ENCODE measurements at places on chromosomes 5 and 9.

- DNase-seq, result no peak
Measured at GRCh38 chr5:14721990-14722656, 57.6 kb downstream of the OTULIN start.

GRCh38 chr5:156411-157072 lies 34.8 kb upstream of the LRRC14B start:
- DNase-seq, result no peak

GRCh38 chr9:134503301-134504105 lies 138.1 kb upstream of the COL5A1 start:
- DNase-seq, result no peak

GRCh38 chr9:3993773-3994172 lies 306.1 kb downstream of the GLIS3 start:
- DNase-seq, result no peak

DNA sequence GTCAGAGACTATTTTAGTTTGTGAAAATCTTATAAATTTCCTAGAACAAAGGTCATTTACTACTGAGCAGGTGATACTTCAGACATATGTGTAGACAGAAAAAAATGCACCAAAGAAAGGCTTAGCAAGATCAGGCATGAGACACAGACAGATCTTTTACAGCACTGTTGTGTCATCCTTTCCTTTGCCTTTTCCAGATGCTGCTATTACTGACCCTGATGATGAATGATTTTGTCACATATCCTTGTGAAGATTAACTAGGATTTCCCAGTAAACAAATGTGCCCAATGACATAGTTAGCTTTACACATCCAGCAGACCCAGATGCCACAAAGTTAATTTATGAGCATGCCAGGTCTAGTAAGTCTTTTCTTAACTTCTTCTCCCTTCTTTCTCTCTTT lies 68.2 kb downstream of the DMRTA1 start:
- DNase-seq, result no peak

- no peak for DNase-seq
Measured at GRCh38 chr5:158589939-158590338, 509.8 kb downstream of the EBF1 start.

Measured in activated T-helper 1 cell treated with Interleukin-2 at 50 U/mL for 16 hours (primary cell).